ENCODE measurements at places on chromosomes 1 and 21.

DNA sequence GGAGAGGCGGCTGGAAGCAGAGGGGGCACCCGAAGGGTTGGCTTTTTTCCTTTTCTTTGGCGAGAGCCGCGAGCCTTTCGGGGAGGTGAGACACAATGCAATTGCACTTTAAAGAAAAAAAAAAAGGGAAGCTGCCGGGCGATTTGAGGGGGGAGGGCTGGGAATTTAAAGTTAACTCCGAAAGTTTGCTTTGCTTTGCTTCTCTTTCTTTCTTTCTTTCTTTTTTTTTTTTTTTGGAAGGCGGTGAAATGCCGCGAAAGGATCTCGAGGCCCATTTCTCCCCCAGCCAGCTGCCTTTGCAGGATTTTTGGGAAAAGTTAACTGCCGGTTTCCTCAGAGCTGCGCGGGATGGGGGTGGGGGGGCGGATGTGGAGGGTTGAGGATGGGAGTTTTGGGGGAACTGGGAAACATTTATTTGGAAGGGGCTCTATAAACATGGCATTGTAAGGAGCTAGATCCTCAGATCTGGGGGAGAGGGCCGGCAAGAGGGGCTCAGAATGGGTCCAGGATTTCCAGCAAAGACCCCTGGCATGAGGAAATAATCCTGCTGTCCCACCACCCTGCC, 997 bp downstream of the ZNF362 start:
- no peak for DNase-seq

DNA sequence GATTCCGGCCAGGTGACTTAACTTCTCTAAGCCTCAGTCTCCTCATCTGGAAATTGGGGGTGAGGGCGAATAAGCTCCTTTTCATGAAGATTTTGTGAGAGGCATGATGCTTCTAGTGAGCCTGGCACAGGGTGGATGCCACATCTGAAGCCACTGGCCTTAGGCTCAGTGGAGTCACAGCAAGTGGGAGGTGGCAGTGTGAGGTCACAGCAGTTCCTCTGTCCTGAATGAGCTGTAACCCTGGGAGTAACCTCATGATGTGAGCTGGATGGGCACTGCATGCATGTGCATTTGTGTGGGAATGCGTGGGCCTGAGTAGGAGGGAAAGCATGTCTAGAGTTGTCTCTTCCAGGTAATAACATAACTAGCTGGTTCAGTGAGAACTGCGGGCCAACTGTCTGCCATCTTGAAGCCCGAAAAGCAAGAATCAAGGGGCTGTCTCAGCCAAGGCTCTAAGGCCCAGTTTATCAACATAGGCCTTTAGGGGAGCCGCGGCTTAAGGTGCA, 27.0 kb upstream of the HTR1D start:
- DNase-seq: no peak

- DNase-seq: no peak
These were observed 11.0 kb downstream of the ZNF687 start for GRCh38 chr1:151293093-151293492.

- DNase-seq: no peak
These were observed at the start of gene CLCA2 for GRCh38 chr1:86423873-86424272. CLCA2 (plus strand) TSS chr1:86424171; CDS start chr1:86424248, 77 bp downstream.

- DNase-seq: no peak
These were observed 19.5 kb downstream of the SEMA4A start for GRCh38 chr1:156172696-156173470.

GRCh38 chr1:6208723-6209660, 3.1 kb downstream of the RNF207 start:
- DNase-seq: no peak

DNA sequence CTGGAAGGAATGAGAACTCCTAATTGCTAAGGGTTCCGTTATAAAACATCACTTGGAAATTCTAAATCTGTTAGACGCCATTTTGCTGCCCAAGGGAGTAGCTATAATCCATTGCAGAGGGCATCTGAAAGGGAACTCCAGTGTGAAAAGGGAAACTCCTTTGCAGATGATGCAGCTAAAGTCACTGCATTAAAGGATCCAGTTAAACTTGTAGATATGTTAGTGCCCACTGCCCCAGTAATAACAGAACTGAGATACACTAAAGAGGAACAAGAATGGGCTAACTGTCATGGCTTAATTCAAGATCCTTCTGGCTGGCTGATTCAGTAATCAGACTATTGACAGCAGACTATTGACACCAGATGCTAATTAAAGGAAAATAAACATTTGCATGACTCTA, 81.8 kb upstream of the KIAA0040 start:
- peak; percentile 17 for DNase-seq

DNA sequence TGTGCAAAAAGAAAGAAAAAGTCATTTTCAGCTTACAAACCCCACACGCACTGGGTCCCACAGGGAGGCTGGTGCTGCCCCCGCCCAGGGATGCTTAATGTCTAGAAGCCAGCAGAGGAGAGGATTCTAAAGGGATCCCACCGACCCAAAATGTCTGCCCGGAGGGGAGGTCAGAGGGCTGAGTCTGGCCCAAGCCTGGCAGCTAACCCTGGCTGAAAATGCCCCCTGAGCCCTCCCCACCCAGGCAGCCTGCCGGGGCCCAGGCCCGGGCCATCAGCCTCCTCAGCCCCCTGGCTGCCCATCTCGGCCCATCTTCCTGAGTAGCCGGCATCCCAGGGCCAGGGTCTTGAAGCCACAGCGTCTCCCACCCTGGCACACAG, 33.5 kb downstream of the ACOT7 start:
- DNase-seq: no peak

DNA sequence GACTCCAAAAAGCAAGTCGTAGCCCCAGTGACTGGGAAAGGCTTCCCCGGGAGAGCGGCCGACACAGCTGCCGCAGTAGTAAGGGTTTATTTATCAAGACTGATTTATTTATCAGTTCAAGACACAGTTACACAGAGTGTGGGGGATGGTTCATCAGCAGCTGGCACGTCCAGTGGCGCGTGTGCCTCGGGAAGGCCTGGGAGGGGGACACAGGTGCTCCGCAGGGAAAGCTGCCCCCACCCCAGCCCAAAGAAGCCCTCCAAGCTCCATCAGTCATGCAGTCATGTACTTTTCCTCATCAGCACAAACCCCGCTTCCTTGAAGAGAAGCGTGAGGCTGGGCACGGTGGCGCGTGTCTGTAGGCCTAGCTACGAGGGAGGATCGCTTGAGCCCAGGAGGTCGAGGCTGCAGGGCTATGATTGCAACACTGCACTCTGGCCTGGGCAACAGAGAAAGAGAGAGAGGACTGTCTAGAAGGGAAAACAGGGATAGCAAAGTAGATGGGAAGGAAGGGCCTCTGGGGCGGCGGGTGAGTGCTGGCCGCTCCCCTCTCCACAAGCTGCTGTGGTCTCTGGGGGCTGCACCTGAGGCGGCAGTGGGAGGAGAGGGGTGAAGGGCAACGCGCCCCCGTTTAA, 53.2 kb downstream of the PRKCZ start:
- DNase-seq: no peak

DNA sequence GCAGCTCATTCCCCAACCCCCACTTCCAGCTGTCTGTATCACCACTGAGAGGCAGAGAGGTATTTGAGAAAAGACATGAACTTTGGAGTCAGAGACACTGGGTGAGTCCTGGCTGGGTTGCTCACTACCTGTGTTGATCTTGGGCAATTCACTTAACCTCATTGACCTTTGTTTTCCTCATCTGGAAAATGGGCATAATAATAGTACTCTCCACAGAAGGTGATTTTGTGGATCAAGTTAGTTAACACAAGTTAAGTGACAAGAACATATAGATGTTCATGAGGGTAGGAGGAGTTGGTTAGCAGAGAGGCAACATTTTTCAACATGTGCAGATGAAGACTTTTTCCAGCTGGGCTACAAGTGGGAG, 17.1 kb upstream of the ETV3L start:
- no peak for DNase-seq

- DNase-seq: no peak
These were observed 59.5 kb upstream of the LAPTM5 start for GRCh38 chr1:30817077-30817438.

DNA sequence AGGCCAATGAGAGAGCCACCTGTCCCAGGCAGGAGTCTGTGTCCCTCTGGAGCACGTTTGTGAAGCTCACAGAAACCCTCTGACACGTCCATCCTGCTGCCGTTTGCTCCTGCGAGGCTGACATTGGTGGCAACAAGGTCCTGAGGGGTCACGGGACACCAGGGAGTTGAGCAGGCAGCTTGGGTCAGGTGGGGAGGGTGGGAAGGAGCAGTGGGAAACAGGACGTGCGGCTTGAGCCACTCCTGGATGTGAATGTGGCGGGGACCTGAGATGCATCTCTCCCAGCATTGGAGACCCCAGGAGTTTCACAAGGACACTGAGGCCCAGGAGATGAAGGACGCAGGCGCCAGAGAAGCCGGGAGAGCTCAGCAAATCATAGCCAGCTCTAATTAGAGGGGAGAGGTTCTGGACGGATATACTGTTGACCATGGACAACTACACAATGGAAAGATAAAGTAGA, 149.0 kb downstream of the PEX14 start:
- no peak for DNase-seq

- no peak for DNase-seq
These were observed 355.2 kb downstream of the NTNG1 start for GRCh38 chr1:107496002-107496401.

GRCh38 chr1:226945858-226946245, 5.8 kb downstream of the COQ8A start:
- DNase-seq: no peak
